ENCODE measurements at places on chromosomes 12 and 14.

DNA sequence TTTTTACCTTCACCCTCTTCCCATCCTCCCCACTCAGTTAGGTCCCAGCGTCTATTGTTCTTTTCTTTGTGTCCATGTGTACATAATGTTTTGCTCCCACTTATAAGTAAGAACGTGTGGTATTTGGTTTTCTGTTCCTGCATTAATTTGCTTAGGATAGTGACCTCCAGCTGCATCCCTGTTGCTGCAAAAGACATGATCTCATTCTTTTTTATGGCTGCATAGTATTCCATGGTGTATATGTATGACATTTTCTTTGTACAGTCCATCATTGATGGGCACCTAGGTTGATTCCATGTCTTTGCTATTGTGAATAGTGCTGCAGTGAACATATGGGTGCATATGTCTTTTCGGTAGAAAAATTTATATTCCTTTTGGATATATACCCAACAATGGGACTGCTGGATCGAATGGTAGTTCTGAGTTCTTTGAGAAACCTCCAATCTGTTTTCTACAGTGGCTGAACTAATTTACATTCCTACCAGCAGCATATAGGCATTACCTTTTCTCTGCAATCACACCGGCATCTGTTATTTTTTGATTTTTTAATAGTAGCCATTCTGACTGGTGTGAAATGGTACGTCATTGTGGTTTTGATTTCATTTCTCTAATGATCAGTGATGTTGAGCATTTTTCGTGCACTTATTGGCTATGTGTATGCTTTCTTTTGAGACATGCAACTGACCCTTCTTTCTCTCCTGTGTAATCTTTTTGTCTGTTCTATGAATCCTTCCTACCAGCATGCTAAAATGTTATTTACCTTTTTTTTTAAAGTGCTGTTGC is 279.7 kb upstream of the AMIGO2 start:
- DNase-seq, result no peak

DNA sequence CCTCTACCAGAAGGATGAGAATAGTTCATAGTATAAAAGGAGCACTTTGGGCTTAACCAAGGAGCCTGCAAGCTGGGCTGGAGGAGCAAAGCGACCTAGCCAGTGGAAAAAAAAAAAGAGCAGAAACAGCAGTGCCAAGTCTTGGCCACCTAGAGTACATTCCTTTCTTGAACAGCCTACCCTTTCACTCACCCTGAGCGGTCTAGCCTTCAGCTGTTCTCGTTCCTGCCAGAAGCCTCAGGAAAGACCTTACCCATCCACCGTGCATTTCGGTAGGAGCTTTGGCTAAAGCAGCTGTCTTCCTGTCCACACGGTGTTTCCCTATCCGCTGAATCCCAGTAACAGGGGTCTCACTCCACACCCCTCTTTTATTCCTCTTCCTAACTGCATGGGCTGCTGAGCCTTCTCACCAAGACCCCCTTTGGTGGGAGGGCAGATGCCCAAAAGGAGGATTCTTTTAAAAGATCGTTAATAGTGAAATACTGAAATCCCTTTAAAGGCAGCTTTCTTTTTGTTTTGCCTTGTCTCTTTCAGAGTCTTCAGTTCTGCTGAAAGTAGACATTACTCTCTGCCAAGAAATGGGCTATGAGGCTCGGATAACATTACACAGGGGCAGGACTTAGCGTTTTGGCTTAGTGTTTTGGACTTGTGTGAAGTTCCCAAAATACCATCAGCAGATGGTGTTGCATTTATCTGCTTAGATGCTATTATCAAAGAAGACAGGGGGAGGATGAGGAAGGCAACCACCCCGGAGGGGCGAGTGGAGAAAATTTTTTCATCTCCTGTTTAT is 88.5 kb upstream of the METAP2 start:
- DNase-seq, result peak; percentile 59

- DNase-seq, result no peak
Observed at GRCh38 chr12:108840605-108841332, 16.6 kb downstream of the SSH1 start.

GRCh38 chr14:70665448-70666360 is 24.0 kb downstream of the TTC9 start:
- no peak for DNase-seq

DNA sequence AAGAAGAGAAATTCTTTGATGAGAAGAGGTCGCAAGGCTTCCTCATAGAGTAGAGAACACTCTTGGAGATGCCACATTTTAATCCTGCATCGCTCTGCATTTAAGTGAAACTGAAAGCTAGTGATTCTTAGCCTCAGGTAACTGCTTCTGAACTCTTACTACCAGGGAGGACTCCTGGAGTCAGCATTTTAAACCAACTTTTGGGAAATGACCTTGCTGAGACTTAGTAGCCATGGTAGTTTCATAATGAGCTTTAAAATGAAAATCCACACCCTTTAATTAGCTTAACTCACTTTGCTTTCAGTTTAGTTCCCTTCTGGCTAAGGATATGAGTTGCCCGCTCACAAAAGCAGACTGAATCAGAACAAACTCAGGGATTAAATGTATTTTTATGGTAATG is 80.3 kb downstream of the SYNE2 start:
- no peak for DNase-seq
